ENCODE measurements at places on chromosomes 11 and 22.

- no peak for DNase-seq
Observed at GRCh38 chr22:32158712-32159533, at the start of gene C22orf42. TSS of gene C22orf42 (minus strand) at chr22:32159303. CDS start at chr22:32159215, 88 bp downstream.

- DNase-seq: no peak
Observed at GRCh38 chr11:84142411-84142810, 856.2 kb upstream of the CCDC90B start.

DNA sequence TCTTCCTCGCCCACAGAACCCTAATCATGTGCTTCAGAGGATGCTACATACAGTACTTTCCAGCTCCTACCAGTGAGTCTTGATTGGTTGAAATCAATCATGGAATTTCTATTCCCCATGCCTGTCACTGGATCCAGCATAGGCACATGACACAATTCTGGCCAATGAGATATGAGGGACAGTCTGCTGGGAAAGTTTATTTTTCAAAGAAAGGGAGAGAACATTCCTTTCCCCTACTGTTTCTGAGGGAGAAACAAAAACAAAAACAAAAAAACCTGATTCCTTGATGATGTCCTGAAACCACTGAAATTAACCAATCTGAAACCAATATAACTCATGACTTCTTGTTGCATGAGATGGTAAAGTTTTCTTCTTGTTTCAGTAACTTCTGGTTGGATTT, 3.3 kb upstream of the RCN1 start:
- no peak for DNase-seq

GRCh38 chr11:128886406-128887124, 4.6 kb upstream of the KCNJ5 start:
- DNase-seq: no peak

GRCh38 chr22:37153901-37154300, 4.2 kb upstream of the IL2RB start:
- DNase-seq: no peak
